Activated CD8-positive, alpha-beta memory T cell treated with anti-CD3 and anti-CD28 coated beads, Interleukin-2, amount 10 ng/mL, durations not matched to agents 7 days and 5 days (primary cell): ENCODE measurements at places on chromosomes 2 and 18. TPM values are rescaled to one million over a fixed set of nuclear protein-coding genes. Genes with fewer than 3 reads are reported as not detected.
A peak's percentile ranks its signal among the peaks of the same experiment; 100 is the strongest.

Gene APLF
- total RNA-seq = 3.0 TPM

Gene CCDC68
- total RNA-seq = not detected

Gene LGALSL
- 1.3 TPM for total RNA-seq

Gene TWIST2
- not detected for total RNA-seq

Gene NOSTRIN
- not detected for total RNA-seq

Gene C2orf80
- not detected for total RNA-seq

Gene NOL4
- total RNA-seq = not detected

Gene SH3BP4
- 0.12 TPM for total RNA-seq

- H3K4me1 ChIP-seq = no peaks in the 10 kb centered on the region
- no peaks in the 10 kb centered on the region for H3K27me3 ChIP-seq
- H3K36me3 ChIP-seq = peaks cover 1% of the 10 kb centered on the region
- no peak overlapping the region for H3K27ac ChIP-seq
- DNase-seq = no peak
- H3K4me3 ChIP-seq = no peak overlapping the region
Measured at GRCh38 chr2:217667512-217667911, 335.3 kb downstream of the TNS1 start.

DNA sequence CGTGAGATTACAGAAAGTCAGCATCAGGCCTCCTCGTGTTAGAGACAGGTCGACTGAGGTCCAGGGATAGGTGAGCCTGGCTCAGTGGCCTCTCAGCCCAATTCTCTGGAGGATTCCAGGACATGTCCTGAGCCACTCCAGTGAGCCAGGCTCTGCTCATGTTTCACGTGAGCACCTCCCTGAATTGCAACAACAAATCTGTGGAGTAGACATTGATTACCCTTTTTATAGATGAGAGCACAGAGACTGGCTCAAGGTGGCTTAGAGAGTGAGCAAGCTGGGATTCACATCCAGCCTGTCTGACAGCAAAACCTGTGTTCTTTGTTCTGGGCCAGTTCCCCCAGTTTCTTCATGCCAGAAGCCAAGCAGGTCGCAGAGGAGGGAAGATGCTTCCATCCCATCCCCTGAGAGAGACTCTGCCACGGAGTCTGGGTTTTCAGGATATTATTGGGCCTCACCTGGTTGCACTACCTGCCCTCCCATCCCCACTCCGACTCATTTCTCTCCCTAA lies 46.4 kb downstream of the HS1BP3 start:
- DNase-seq = no peak
- no peak overlapping the region for H3K27ac ChIP-seq
- no peak overlapping the region for H3K4me3 ChIP-seq
- peaks cover 1% of the 10 kb centered on the region for H3K4me1 ChIP-seq
- H3K27me3 ChIP-seq = no peaks in the 10 kb centered on the region

- H3K27ac ChIP-seq = no peak overlapping the region
- H3K27me3 ChIP-seq = peaks cover 3% of the 10 kb centered on the region
- H3K36me3 ChIP-seq = no peaks in the 10 kb centered on the region
Measured at GRCh38 chr2:199428291-199428690, 29.4 kb downstream of the SATB2 start.

DNA sequence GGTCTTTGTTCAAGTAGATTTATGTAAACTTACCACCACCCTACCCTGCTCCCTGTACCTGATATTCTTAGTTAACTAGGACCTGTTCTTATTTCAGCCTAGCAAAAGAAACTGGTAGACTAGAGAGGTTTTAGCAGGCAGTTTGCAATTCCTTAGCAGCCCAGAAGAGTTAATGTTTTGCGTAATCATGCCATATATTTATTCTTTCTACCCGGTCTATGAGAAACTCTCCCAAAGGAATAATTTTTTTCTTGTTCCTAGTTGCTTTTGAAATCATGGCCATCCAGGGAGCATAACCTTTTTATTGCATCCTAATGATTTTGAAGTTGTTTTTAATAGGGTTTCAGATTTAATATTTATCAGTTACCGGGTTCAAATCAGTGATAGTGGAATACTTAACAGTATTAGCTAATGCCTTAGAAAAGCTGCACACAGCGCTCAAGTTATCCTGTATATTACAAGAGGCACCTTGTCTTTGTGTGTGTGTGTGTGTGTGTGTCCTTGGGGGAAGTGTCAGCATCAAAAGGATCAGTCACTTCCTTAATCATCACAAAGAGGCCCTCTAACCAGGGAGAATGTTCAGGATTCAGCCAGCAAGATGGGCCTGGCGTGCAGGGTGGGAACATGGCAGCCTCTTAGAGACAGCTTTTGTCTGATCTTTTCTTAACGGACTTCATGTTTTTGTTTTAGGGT lies 52.9 kb downstream of the CABLES1 start:
- H3K4me1 ChIP-seq = peaks cover 9% of the 10 kb centered on the region
- no peak for DNase-seq
- no peak overlapping the region for H3K4me3 ChIP-seq
- H3K27ac ChIP-seq = no peak overlapping the region

DNA sequence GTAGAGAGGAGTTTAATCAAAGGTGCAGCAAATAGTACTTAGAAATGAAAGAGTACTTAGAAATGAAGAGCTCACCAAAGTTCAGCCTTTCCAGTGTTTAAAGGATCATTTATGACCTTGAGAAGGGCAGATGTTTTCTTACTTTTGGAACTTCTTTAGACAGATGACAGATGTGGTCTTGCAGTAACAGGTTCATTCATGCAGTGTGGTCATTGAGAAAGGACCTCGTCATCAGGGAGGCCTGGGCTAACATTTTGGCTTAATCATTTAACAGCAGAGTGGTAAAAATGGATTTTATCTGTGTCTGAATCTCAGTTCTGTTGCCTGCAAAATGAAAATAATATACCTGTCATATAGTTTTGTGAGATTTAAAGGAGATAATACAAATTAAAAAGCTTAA lies 75.1 kb upstream of the NT5C1B start:
- H3K36me3 ChIP-seq = no peaks in the 10 kb centered on the region
- H3K27ac ChIP-seq = no peak overlapping the region
- DNase-seq = no peak
- H3K27me3 ChIP-seq = no peaks in the 10 kb centered on the region
- H3K4me1 ChIP-seq = no peaks in the 10 kb centered on the region
- H3K4me3 ChIP-seq = no peak overlapping the region

DNA sequence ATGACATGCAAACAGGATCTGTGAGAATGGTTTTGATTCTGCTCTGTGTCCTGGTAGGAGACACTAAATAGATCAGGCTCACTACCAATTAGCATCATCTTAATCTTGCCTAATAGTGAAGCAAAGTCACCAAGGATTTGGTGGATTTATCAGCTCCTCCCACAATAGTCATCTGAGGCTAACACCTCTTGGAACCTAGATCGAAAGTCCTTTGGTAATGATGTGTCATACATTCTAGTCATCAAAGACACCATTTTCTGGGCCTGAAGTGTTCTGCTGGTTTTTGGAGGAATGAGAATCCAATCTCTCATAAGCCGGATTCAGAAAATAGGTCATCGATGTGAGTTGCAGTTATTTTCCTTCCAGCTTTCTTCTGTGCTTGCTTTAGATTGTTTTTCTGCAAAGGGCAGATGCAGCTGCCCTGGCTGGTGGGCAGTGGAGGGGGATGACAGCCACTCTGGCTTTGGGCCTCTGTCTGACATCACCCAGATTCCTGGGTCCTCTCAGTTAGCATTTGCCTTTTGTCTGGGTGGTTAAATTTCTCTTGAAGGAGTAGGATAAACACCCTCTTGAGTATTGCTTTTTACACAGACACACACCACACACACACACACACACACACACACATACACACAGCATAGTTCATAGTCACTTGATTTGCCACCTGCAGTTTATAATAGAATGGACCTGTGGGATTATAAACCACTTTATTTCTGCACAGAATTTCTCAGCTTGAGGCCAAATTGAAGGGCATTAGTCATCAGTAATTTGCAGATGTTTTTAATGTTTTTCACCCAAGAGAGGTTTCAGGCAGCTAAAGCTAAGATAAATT lies at the start of gene MYO3B:
Gene MYO3B, plus strand, starts transcription at position 198 of the 832 bp plus-strand sequence. Its CDS starts 141 bp downstream, at position 339.
- peaks cover 19% of the 10 kb centered on the region for H3K4me1 ChIP-seq
- H3K27me3 ChIP-seq = no peaks in the 10 kb centered on the region
- no peak for DNase-seq

DNA sequence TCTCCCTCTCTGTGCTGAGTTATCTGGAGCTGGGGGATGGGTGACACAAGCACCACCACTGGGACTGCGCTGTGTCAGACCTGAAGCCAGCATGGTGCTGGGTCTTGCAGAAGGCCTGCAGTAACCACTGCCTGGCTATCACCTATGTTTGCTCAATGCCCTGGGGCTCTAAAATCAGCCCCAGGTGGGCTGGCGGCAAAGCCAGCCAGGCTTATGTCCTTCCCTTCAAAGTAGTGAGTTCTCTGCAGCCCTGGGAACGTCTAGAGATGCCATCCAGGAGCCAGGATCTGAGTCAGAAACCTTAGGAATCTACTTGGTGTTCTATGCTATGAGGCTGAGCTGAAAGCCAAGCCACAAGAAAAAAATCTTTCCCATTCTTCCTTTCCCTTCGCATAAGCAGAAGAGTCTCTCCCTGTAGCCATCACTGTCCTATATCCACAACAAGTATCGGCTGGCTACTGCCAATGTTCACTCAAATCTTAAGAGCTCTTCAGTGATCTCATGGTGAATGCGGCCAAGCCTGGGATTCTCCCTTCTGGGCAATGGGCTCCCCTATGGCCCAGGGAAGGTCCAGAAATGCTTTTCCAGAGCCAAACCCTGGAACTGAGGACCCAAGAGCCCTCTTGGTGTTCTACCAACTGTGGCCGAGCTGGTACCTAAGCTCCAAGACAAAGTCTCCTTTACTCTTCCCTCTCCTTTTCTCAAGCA lies 248.7 kb downstream of the ZNF385B start:
- no peak overlapping the region for H3K4me3 ChIP-seq
- DNase-seq = no peak
- H3K36me3 ChIP-seq = no peaks in the 10 kb centered on the region
- H3K4me1 ChIP-seq = no peaks in the 10 kb centered on the region
- no peak overlapping the region for H3K27ac ChIP-seq
- no peaks in the 10 kb centered on the region for H3K27me3 ChIP-seq

DNA sequence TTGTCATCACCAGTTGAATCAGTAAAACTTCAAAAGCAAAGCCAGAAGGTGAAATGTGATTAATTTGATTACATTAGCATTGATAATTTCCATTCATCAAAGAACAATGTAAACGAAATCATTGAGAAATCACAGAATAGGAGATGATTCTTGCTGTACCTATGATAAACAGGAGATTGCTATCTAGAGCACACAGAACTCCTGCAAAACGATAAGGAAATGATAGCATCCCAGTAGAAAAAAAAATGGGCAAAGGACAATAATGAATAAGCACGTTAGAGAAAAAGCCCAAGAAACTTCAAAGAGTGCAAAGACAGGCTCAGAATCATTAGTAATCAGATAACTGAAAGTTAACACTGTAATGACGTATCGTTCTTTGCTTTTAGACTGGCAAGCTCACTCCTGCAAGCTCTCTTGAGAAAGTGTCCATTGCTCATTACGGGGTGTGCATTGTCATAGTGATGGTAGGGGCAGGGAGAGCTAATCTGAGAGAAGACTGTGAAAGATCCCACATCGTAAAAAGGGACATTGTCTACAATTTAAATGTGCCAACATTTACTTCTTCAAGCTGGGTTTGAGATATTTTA lies 143.6 kb downstream of the SPP2 start:
- H3K4me1 ChIP-seq = peaks cover 6% of the 10 kb centered on the region
- H3K27ac ChIP-seq = no peak overlapping the region
- no peak for DNase-seq
- peaks cover 3% of the 10 kb centered on the region for H3K36me3 ChIP-seq
- peaks cover 14% of the 10 kb centered on the region for H3K27me3 ChIP-seq

- H3K4me3 ChIP-seq = no peak overlapping the region
- no peaks in the 10 kb centered on the region for H3K27me3 ChIP-seq
- H3K27ac ChIP-seq = no peak overlapping the region
Measured at GRCh38 chr2:126059379-126059778, 596.6 kb upstream of the GYPC start.

DNA sequence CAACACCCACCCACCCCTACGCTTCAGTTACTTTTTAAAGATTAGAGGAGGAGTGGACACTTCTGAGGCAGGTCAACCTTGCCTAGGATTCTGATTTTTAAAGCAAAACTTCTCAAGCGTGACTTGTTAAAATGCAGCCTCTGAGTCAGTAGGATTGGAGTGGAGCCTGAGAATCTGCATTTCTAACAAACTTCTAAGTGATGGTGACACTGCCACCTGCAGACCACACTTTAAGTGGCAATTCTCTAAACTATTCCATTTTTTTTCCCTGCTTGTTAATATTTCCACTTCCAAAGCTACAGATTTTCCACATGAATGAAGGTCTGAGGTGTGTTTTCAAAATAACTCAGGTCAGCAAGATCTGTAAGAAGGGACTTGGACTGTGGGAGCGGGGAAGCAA lies 171.1 kb upstream of the CCDC150 start:
- no peaks in the 10 kb centered on the region for H3K4me1 ChIP-seq
- no peak overlapping the region for H3K27ac ChIP-seq
- peaks cover 1% of the 10 kb centered on the region for H3K36me3 ChIP-seq
- DNase-seq = no peak

DNA sequence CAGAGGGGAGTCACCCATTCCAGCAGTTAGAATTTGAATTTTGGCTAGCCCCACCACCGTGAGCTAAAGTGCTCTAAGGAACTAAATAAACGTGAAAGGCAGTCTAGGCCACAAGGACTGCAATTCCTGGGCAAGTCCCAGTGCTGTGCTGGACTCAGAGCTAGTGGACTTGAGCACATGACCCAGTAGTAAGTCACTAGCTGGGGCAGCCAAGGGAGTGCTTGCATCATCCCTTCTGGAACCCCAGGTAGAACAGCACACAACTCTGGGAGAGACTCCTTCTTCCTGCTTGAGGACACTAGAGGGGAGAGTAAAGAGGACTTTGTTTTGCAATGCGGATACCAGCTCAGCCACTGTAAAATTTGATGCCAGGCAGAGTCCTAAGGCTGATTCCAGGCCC lies 672.2 kb downstream of the CPS1 start:
- no peak overlapping the region for H3K27ac ChIP-seq
- no peaks in the 10 kb centered on the region for H3K27me3 ChIP-seq
- H3K4me3 ChIP-seq = no peak overlapping the region

DNA sequence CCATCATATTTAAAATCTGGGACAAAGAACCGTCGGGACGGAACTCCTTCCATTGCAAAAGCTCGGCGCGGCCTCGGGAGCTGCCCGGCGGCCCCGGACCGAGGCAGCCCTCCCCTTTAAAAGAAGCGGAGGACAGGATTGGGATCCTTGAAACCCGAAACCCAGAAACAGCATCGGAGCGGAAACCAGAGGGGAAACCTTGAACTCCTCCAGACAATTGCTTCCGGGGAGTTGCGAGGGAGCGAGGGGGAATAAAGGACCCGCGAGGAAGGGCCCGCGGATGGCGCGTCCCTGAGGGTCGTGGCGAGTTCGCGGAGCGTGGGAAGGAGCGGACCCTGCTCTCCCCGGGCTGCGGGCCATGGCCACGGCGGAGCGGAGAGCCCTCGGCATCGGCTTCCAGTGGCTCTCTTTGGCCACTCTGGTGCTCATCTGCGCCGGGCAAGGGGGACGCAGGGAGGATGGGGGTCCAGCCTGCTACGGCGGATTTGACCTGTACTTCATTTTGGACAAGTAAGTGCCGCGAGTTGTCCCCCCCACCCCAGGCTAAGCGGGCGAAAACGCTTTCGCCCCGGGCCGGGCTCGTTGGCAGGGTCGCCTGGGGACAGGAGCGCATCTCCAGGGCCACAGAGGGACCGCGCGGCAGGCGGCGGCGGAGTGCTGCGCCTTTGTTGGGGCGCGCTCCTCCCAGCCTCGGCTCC lies at the start of gene ANTXR1:
Gene ANTXR1, plus strand, starts transcription at position 38 of the 698 bp plus-strand sequence. Its CDS starts 321 bp downstream, at position 359.
- H3K36me3 ChIP-seq = no peaks in the 10 kb centered on the region
- H3K27ac ChIP-seq = no peak within 1 kb of the TSS
- no peak for DNase-seq
- H3K4me3 ChIP-seq = peak within 1 kb of the TSS; percentile 63
- H3K27me3 ChIP-seq = peaks cover 87% of the 10 kb centered on the region
- H3K4me1 ChIP-seq = peaks cover 17% of the 10 kb centered on the region
